ENCODE measurements at places on chromosomes 1 and 21.

GRCh38 chr1:63674238-63674864 is 81.1 kb downstream of the PGM1 start:
- DNase-seq: no peak

GRCh38 chr21:46153247-46154154 is 1.9 kb downstream of the FTCD start:
- peak; percentile 12 for DNase-seq

DNA sequence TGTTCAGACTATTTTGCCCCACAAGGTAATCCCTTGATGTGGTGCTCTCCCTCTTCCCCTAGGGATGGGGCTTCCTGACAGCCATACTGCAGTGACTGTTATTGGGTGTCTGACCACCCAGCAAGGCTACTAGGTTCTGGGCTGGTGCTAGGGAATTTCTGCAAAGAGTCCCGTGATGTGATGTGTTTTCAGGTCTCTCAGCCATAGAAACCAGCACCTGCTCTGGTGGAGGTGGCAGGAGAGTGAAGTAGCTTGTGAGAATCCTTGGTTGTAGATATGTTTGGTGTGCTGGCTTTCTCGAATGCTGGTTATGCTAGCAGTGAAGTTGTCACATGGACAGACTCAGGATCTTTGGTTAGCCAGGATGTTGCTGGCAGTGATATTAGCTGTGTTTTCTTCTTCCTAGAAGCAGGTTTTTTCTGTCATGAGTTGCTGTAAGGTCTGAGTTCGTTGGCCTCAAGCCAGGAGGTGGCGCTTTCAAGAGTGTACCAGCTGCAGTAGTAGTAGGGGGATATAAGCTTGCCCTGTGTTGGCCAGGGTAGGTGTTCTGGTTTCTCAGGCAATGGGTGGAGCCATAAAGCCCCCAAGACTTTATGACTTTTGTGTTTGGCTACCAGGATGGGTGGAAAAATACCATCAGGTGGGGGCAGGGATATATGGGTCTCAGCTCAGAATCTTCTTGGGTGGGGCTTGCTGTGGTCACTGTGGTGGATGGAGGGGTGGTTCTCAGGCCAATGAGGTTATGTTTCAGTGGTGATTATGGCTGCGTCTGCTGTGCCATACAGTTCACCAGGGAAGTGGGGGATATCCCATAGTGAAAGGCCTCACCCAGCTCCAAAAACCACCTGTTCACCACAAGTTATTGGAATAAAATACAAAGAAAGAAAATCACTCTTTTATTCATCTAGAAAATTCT is 1112.3 kb downstream of the KCNT2 start:
- DNase-seq: no peak

DNA sequence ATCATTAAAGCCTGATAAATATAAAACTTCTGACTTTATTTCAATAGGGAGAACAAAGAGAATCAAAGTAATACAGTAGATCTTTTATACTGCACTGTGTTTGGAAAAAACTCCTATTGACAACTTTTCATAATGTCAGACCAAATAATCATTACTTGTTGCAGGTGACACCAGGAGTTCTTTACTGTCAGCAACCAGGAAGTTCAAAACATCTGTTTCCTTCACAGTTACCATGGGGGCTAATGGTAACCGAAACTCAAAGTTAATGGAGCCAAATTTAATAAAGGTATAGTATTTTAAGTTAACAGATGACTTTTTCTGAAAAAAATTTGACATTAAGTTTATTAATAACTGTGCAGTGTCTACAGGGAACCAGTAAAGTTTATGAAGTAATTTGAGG is 10.6 kb downstream of the EFCAB7 start:
- no peak for DNase-seq

- no peak for DNase-seq
These were observed 20.2 kb upstream of the SLC19A1 start for GRCh38 chr21:45562402-45562801.

GRCh38 chr21:26374817-26375216 is 198.3 kb downstream of the CYYR1 start:
- DNase-seq: no peak

DNA sequence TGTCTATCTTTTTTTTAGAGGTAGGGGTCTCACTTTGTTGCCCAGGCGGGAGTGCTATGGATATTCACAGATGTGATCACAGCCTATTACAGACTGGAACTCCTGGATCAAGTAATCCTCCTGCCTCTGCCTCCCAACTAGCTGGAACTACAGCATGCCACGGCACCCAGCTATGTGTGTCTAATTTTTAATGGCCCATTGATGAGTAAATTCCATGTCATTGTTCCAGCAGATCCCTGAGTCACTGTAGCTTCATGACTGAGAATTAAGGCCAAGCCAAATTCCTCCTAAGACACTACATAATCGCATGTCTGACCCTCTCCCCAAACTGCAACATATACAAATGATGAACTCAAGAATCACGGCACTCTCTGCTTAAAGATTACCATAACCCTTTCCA is 84.2 kb upstream of the RGS2 start:
- no peak for DNase-seq

- no peak for DNase-seq
These were observed 16.1 kb upstream of the ACTL8 start for GRCh38 chr1:17739050-17739449.

- no peak for DNase-seq
These were observed 181.0 kb upstream of the KLHDC7A start for GRCh38 chr1:18299441-18300338.

DNA sequence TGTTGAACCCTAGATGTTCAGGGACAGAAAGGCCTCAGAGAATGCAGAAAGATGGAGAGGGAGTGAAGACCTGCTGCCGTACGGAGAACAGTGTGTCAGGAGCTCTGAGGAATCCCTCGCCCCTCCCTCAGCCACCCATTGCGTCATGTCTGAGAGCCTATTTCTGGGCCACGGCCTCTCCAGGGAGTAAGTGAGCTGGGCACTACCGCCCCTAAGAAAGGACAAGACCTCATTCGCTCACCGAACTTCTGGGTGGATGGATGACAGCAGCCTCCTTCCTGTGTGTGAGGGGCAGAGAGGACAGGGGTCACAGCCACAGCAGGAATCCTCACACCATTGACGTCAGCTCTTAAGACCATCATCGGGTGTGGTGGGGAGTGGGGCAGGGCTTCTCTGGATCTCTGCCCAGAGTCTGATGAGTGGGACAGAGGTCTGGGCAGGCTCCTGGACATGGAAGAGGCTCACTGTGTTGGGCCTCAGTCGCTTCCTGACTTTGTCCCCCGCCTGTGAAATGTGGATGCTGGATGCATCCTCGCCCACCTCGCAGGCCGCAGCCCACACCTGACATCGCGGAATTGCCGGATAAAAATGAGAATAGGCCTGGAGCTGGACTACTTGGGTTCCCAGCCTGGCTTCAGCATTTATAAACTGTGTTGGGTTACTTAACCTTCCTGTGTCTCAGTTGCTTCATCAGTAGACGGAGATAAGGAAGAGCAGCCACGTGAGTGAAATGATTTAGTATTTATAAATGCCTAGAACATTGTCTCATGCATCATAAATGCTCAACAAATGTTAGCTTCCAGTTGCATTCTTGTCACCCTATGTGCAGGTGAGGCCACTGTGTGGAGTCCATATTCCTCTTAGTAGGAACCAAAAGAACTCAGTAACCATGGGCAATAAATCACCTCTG is 238.6 kb downstream of the TRABD2B start:
- no peak for DNase-seq

DNA sequence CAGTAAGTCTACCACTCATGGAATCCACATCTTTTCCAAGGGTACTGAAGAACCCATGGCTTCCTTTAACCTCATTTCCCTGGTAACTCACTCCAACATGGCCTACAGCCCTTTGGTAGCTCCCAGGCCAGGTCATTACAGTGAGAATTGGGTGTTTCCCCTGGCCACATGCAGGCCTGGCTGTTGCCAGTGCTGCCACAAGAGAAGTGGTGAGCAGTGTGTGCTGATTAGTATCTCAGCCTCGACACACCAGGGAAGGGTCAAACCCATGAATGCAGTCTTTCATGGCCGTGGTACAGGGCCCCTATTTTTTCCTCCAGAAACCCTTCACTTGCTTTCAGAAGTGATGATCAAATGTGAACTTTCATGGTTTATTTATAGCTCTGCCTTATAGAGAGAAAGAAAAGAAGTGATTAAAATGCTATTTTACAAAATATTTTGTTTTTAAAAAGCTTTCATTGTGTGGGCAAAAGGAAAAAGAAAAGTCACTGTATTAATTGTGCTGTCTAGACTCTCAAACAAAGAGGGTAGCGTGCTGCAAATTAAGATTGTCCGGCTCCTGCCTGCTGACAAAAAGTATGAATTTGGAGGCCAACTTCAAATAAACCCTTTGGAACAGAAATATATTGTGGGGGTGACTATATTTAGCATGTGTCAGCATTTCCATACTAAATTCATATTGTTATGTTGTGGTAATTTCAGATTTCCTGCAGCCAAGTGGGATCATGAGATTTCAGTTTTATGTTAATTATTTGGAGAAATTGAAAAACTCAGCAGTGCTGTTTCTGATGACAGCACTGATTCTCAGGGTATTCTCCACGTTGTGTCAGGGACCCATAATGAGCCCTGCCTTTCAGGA is 62.0 kb upstream of the HOOK1 start:
- DNase-seq: no peak

DNA sequence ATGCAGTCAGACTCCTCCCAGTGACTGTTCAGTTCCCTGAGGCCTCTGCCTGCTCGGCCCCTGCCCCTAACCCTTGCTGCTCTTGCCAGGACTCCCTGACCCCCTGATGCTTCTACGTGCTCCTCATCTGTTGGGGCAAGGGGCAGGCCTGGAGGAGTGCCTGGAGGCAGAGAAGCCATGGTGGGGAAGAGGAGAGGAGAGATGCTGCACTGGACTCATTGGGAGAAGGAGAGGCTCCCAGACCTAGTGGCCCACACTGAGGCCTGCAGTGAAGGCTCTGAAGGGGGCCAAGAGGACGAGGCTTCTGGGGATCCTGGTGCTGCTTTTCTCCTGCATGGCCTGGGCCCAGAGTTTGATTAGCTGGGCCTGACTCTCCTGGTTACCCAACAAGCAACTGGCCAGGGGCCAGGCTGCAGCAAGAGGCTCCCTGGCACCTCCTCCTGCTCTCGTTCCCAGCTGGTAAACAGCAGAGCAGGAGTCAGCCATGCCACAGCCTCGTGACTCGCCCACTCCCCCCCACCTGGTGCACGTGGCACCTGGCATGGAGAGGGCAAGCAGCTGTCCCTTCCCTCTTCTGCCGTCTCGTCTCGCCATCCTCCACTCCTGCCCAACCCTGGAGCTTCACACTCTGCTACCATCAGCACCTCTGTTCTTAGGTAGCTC is 847 bp upstream of the RORC start:
- DNase-seq: no peak

DNA sequence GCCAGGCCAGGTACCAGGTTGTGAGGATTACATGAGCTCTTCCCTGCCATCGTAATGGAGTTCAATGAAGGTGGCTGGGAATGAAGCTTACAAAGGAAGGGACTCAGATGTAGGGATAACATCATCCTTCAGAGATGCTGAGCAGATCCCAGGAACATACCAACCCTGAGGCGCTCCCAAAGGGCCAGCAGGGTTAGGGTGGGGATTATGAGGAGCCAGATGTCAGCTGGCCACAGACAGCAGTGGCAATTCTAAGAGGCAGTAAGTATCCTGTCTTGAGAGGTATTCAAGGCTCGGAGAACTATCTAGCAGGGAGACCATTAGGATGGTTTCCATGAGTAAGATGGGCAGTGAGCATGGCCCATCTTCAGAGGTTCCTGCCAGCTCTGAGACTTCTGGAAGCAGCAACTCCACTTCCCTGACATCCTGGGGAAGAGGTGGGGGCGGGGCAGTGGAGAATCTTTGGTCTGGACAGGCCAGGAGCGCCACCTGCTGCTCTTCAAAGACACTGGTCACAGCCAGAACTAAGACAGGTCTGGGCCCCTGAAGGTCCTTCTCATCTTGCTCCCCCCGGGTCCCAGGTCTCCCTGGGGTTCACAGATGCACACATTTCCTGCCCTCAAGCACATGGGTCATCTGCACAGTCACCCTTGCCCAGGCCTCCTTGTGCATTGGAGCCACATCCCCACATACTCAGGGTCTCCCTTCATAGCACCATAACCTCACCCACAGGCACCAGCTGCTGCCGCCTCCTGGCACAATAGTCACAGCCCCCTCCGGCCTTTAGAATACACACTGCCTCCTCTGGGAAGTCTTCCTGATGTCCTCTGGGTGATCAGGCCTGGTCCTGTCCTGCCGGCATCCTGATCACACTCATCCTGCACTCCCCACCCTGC is 2.7 kb upstream of the SDC3 start:
- peak; percentile 36 for DNase-seq

DNA sequence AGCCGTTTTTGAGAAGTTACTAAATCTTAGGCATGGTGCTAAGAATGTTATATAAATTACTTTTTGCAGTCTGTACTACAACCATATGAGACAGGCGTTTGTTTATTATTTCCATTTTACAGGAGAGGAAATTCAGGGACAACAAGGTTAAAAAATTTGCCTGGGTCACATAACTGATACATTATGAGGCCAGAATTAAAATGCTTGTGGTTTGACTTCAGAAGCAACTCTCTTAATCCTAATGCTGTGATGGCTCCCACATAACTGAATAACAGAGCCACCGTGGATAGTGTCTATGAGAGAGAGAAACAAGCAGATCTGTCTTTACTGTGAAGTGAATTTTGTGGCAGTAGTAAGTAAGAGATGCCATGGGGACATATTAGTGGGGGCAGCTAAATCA is 184.9 kb downstream of the NCAM2 start:
- no peak for DNase-seq

- no peak for DNase-seq
These were observed 89.9 kb downstream of the RASAL2 start for GRCh38 chr1:178183796-178184195.

DNA sequence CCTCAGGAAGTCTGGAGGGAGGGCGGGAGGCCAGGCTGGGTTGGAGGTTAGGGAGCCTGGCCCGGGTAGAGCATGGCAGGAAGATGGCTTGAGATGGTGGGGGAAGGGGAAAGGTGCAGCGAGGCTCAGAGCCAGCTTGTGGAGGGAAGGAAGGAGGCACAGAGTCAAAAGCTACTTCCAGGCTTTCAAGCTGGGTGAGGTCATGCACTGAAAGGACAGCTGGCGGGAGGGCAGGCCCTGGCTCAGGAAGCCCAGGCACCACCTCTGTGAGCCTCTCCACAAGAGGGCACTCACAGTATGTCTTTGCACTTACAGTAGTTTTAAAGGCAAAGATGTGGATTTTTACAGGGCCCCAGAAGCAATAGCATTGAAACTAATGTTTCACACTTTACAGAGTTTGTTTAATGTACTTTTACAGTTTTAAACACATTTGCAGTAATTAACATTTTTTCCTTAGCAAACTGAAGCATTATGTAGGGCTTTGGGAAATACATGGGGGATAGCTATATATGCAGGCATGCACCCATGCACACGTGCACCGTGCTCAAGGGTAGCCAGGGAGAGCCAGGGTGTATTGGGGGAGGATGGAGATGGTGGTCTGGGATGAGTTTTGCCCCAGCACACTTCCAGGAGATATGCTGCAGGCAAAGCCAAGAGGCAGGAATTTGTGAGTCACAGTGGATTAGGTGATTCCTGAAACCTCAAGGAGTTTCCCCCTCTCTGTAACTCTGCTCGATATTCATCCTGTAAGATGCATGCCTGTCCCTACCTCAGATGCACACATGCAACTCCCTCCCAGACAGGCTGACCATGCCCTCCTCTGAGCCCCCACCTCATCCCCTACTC is 6.1 kb upstream of the ADAM15 start:
- peak; percentile 56 for DNase-seq
